Mesenchymal stem cell (in vitro differentiated cells and primary cell): ENCODE measurements at places on chromosomes 2 and 18.
A peak's percentile ranks its signal among the peaks of the same experiment; 100 is the strongest.

GRCh38 chr2:164714471-164714870 is 93.2 kb upstream of the GRB14 start:
- DNase-seq = no peak
- peak overlapping the region; percentile 86 for H3K27ac ChIP-seq
- no peak overlapping the region for H3K4me3 ChIP-seq
- H3K36me3 ChIP-seq = peaks cover 2% of the 10 kb centered on the region
- peaks cover 2% of the 10 kb centered on the region for H3K4me1 ChIP-seq

DNA sequence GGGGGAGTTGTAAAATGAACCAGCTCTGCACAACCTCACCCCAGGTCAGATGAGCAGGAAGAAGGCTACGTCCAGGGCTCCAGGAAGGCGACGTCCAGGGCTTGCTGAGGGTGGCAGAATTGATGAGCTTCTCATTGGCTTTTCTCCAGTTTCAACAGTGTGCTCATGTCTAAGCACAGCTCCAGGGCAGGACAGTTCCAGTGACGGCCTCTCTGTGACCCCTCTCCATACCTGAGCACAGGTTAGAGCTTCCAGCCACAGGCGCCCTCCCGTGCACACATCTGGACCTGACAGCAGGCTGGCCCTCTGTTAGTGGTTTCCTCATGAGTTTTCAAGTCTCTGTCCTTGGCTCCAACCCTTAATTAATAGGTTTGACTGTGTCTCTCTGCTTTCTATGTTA is 327.6 kb downstream of the ZNF516 start:
- no peaks in the 10 kb centered on the region for H3K4me1 ChIP-seq
- H3K36me3 ChIP-seq = no peaks in the 10 kb centered on the region
- H3K27ac ChIP-seq = no peak overlapping the region
- no peak for DNase-seq

- no peaks in the 10 kb centered on the region for H3K36me3 ChIP-seq
- H3K4me3 ChIP-seq = no peak overlapping the region
- H3K27me3 ChIP-seq = peaks cover 69% of the 10 kb centered on the region
- H3K4me1 ChIP-seq = peaks cover 9% of the 10 kb centered on the region
- H3K27ac ChIP-seq = no peak overlapping the region
Measured at GRCh38 chr2:98805412-98806171, 74.7 kb upstream of the MGAT4A start.

DNA sequence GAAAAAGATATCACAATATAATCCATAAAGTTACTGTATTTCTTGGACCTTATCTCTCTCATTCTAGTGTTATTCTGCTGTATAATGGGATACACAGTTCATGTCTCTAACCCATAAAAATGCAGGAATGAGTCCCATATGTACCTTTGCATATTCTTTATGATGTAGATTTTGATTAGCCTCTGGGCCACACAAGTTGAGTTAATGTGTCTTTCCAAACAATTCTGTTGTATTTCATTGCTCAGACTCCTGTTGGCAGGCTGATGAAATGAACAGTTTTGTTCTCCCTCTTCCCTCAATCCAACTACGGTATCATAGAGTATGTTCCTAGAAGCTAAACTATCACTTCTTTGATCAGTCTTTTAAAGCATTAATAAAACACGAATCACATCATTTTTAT is 113.2 kb upstream of the SATB2 start:
- H3K4me1 ChIP-seq = no peaks in the 10 kb centered on the region
- H3K27me3 ChIP-seq = no peaks in the 10 kb centered on the region
- no peak overlapping the region for H3K27ac ChIP-seq
- DNase-seq = no peak
- H3K4me3 ChIP-seq = no peak overlapping the region
- no peaks in the 10 kb centered on the region for H3K36me3 ChIP-seq

DNA sequence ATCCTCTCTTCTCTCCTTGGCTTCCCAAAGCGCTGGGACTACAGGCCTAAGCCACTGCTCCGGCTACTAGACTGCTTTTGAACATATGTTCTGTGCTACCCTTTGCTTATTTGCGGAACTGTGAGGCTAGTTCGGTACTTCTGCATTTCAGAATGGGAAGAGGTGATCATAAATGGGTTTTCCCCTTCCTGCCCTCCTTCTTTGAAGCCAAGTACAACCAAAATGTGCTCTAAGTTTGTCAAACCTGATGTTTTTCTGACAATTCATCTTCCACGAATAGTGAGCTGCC is 1.7 kb upstream of the ESCO1 start:
- peaks cover 4% of the 10 kb centered on the region for H3K4me1 ChIP-seq
- H3K4me3 ChIP-seq = no peak overlapping the region
- no peaks in the 10 kb centered on the region for H3K36me3 ChIP-seq
- no peak for DNase-seq
- H3K27ac ChIP-seq = no peak overlapping the region

DNA sequence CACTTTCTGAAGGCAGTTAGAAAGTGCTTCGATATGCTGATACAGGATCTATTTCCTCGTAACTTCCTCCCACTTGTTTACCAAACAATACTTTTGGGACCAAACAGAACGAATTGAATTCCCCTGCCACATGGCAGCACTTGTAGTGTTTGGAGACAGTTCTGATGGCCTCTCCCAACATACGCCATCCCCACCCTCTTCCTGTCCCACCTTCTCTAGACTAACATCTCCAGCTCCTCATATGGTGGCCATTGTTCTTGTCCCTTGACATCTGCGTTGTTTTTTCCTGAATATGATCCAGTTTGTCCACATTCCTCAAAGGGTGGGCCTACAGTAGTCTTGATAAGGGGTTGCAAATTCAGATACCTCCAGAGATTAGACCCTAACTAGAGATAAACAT is 53.4 kb upstream of the ANKRD44 start:
- no peaks in the 10 kb centered on the region for H3K4me1 ChIP-seq
- H3K27me3 ChIP-seq = no peaks in the 10 kb centered on the region
- no peak overlapping the region for H3K27ac ChIP-seq
- no peak for DNase-seq
- H3K36me3 ChIP-seq = no peaks in the 10 kb centered on the region

- peaks cover 33% of the 10 kb centered on the region for H3K27me3 ChIP-seq
- DNase-seq = no peak
- no peaks in the 10 kb centered on the region for H3K36me3 ChIP-seq
- no peak overlapping the region for H3K27ac ChIP-seq
Measured at GRCh38 chr18:59086522-59086921, 53.2 kb upstream of the SEC11C start.

DNA sequence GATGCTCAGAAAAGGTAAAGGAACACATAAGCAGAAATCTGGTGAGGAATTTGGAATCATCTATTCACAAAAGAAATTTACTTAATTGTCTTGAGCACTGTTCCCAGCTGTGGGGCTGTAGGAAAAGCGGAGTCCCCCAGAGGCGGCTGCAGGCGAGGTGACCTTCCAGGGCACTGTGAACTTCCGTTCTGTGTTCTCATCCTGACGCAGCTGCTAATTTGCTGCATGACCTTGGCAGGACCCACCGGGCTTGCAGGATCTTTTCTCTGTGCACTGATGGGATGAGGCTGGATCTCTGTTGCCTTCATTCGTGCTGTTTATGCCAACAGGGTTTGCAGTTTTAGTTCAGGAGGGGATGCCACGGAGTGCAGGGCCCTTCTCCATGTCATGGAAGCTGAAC is 301.9 kb upstream of the MYT1L start:
- no peak for DNase-seq
- no peaks in the 10 kb centered on the region for H3K27me3 ChIP-seq
- H3K4me3 ChIP-seq = no peak overlapping the region
- no peak overlapping the region for H3K27ac ChIP-seq

- H3K27me3 ChIP-seq = no peaks in the 10 kb centered on the region
- peak; percentile 89 for DNase-seq
- H3K4me3 ChIP-seq = no peak overlapping the region
- peaks cover 5% of the 10 kb centered on the region for H3K4me1 ChIP-seq
- peak overlapping the region; percentile 86 for H3K27ac ChIP-seq
Measured at GRCh38 chr2:163667064-163667887, 68.5 kb downstream of the FIGN start.

DNA sequence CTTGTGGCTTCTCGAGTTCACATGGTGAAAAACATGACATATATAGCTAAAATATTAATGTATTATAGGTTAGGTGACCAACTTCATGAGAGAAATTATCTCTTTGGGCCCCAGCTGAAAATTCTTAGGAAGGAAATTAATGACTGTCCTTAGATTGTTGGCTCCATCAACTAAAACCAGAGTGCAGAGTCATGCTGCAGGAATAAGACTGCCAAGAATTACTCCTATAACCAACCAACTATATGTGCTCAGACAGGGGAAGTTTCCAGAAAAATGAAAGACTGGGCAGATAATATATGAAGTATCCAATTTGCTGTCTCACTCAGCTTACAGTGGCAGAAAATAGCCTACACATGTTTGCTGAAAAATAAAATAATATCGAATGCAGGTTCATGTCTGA is 71.0 kb upstream of the TMEFF2 start:
- H3K27ac ChIP-seq = no peak overlapping the region
- H3K4me3 ChIP-seq = no peak overlapping the region
- DNase-seq = no peak

DNA sequence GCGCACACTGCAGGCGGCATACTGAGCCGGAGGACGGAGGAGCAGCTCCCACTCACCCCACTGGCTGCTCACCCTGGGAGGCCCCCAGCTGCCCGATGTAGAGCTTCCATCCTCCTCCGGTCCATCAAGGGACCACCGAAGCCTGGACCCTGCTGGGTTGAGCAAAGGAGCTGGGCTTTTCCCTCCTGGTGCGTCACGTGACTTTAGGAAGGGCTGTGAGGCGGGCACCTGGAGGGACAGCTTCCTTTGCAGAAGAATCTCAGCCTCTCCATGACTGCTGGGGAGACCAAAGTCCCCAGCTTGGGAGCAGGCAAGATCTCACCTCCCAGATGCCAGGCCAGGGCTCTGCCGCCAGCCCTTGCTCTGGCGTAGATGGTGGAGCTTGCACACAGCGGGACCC is 102.7 kb downstream of the TWIST2 start:
- H3K36me3 ChIP-seq = no peaks in the 10 kb centered on the region
- H3K4me3 ChIP-seq = no peak overlapping the region
- H3K27me3 ChIP-seq = no peaks in the 10 kb centered on the region
- H3K4me1 ChIP-seq = peaks cover 6% of the 10 kb centered on the region

DNA sequence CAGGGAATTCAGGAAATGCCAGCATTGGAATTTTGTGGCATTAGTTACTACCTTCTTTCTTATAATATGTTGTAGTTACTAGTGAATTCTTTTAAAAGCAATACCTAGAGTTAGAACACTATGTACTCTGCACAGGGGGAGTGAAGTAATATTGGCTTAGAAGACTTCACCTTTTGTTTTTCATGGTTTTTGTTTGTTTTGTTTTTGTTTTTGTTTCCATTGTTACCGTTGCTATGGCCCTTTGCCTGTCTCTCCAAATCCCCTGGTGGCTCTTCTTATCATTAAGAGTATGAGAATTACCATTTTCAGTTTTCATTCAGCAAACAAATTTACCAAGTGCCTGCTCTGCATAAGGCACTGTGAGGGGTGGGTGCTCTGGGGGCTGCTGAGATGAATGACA is 160.1 kb downstream of the HAUS1 start:
- H3K27ac ChIP-seq = peak overlapping the region; percentile 93
- H3K27me3 ChIP-seq = no peaks in the 10 kb centered on the region
- H3K4me1 ChIP-seq = peaks cover 11% of the 10 kb centered on the region
- H3K36me3 ChIP-seq = peaks cover 33% of the 10 kb centered on the region
- peak; percentile 91 for DNase-seq
- no peak overlapping the region for H3K4me3 ChIP-seq

- no peak overlapping the region for H3K4me3 ChIP-seq
- DNase-seq = no peak
- no peaks in the 10 kb centered on the region for H3K36me3 ChIP-seq
- H3K27ac ChIP-seq = no peak overlapping the region
- no peaks in the 10 kb centered on the region for H3K4me1 ChIP-seq
Measured at GRCh38 chr2:184695-185094, 79.1 kb downstream of the SH3YL1 start.

DNA sequence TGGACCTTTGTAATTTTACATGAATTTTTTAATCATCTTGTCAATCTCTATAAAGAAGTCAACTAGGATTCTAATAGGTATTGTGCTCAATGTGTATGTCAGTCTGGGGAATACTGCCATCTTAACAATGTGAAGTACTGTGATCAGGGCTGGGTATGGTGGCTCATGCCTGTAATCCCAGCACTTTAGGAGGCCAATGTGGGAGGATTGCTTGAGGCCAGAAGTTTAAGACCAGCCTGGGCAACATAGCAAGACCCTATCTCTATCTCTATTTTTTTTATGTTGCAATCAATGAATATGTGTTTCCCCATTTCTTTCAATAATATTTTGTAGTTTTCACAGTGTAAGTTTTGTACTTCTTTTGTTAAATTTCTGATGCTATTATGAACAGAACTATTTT is 185.0 kb downstream of the DYM start:
- no peak overlapping the region for H3K4me3 ChIP-seq
- DNase-seq = no peak
- peaks cover 43% of the 10 kb centered on the region for H3K36me3 ChIP-seq
- H3K27ac ChIP-seq = no peak overlapping the region
- H3K4me1 ChIP-seq = no peaks in the 10 kb centered on the region

- no peak overlapping the region for H3K4me3 ChIP-seq
- no peaks in the 10 kb centered on the region for H3K36me3 ChIP-seq
- H3K27me3 ChIP-seq = peaks cover 3% of the 10 kb centered on the region
Measured at GRCh38 chr2:26414311-26414710, 12.6 kb downstream of the DRC1 start.

DNA sequence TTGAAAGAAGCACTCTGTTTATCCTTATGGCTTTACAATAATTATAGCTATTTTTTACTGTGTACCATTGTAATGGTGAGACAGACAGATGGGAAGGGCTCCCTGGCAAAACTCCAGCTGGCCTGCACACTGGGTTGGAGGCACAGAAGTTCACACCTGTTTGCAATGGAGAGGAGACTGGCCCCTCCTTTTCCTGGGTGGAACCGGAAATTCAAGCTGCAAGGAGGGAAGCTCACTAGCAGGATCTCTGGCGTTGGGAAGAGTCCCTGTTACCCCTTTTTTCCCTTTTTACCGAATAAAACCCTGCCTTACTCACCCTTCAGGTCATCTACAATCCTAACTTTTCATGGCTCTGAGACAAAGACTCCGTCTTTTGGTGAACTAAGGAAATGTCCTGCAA is 100.3 kb upstream of the TFPI start:
- H3K27me3 ChIP-seq = no peaks in the 10 kb centered on the region
- no peak for DNase-seq
- no peaks in the 10 kb centered on the region for H3K4me1 ChIP-seq
- no peak overlapping the region for H3K4me3 ChIP-seq
- no peaks in the 10 kb centered on the region for H3K36me3 ChIP-seq
